Stimulated activated CD8-positive, alpha-beta memory T cell treated with anti-CD3 and anti-CD28 coated beads, Interleukin-15, amount 100 ng/mL, for 1 hour (primary cell): ENCODE measurements at places on chromosomes 3 and 15.

- no peak for DNase-seq
Observed at GRCh38 chr3:39879581-39879980, 70.2 kb downstream of the MYRIP start.

- no peak for DNase-seq
Observed at GRCh38 chr15:94056314-94056713, 175.0 kb upstream of the MCTP2 start.

- DNase-seq: no peak
Observed at GRCh38 chr3:25604107-25604805, 60.5 kb downstream of the TOP2B start.

GRCh38 chr3:177731644-177732268 is 534.5 kb upstream of the TBL1XR1 start:
- no peak for DNase-seq

GRCh38 chr15:68183616-68184315 is 21.4 kb downstream of the CALML4 start:
- no peak for DNase-seq

- DNase-seq: no peak
Observed at GRCh38 chr3:183518491-183519251, 36.8 kb downstream of the KLHL6 start.
